Fibroblast of skin of right quadriceps (primary cell): ENCODE measurements at places on chromosomes 11 and 22.
A peak's percentile ranks its signal among the peaks of the same experiment; 100 is the strongest.

DNA sequence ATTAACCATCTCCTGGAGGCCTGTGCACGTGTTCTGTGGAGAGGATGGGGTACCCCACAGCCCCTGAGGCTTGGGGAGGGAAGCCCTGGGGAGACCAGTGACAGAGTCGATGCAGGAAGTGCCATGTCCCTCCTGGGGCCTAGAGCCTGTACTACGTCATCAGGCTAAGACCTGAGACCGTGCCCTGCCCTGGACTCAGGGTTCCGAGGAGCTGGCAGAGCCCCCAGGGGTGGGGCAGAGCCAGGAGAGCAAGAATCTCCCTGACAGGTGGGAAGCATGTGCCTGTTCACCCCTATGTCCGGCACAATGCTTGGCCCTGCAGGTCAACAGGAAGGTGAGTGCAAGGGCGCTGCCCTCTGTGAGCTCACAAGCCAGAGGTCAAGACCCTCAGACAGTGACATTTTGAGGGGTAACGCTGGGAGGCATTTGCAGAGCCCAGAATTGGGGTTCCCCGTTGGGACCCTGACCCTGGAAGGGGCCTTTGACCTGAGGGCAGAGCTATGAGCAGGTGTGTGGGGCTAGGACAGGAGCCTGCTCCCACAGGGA lies 781.6 kb downstream of the BRD1 start:
- DNase-seq: no peak

DNA sequence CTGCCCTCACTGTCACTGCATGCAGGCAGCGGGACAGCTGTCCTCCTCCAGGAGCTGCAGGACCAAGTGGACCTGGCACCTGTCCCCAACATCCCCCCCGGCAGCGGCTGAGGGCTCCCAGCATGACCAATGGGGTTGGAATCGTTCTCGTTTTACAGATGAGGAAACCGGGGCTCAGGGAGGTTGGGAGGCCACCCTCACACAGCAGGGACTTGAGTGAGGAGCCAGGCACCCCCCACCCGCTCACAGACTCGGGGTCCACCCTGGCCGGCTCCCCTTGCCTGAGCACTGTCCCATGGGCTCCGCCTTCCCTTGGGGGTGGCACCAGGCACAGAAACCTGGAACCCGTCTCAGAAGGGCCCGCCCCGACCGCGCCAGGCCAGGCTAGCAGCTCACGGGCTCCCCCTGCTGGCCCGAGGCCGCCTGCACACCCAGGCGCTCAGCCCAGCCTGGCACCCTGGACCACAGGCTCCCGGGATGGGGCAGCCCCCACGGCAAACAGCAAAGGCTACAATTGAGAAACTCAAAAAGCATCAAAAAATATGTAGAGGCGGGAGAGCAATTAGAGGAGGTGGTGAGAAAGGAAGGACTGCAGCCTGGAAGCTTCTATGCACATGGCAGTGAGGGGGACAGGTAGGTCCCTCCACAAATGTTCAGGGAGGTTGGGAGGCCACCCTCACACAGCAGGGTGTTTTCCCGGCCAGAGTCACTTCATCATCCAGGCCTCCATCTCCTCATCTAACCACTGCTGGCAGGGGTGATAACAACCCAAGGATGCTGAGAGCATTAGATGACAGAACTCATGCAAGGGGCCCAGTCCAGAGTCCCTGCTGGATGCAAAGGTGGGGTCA lies 12.8 kb downstream of the MACROD1 start:
- peak; percentile 36 for DNase-seq

- DNase-seq: no peak
Observed at GRCh38 chr11:620935-621814, 3.6 kb downstream of the CDHR5 start.

- peak; percentile 18 for DNase-seq
Observed at GRCh38 chr22:19576460-19577421, 52.5 kb upstream of the CLDN5 start.

GRCh38 chr11:85595285-85595884 lies 31.8 kb downstream of the DLG2 start:
- peak; percentile 50 for DNase-seq

- peak; percentile 57 for DNase-seq
Observed at GRCh38 chr11:122656073-122656630, 630 bp downstream of the UBASH3B start.

- no peak for DNase-seq
Observed at GRCh38 chr11:85749287-85749834, 61.6 kb downstream of the SYTL2 start.

DNA sequence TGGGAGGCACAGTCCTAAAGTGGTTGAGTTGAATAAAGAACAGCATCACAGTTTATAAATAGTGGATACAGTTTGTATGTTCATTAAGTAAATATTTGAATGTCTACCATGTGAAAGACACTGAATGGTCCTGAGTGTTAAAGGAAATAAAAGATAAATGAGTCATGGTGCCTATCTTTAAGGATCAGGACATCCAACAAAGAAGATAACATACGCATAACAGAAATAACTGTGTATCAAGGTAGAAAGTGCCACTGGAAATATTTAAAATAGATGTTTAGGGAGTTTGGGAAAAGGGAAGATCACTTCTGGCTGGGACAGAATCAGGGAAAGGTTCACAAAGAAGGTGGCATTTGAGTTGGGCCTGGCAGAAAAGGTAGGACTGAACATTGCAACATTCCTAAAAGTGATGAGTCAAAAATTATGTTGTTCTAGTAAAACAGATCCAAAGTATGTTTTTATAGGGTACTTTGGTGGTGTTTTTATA lies 41.5 kb downstream of the CSTPP1 start:
- DNase-seq: peak; percentile 9

DNA sequence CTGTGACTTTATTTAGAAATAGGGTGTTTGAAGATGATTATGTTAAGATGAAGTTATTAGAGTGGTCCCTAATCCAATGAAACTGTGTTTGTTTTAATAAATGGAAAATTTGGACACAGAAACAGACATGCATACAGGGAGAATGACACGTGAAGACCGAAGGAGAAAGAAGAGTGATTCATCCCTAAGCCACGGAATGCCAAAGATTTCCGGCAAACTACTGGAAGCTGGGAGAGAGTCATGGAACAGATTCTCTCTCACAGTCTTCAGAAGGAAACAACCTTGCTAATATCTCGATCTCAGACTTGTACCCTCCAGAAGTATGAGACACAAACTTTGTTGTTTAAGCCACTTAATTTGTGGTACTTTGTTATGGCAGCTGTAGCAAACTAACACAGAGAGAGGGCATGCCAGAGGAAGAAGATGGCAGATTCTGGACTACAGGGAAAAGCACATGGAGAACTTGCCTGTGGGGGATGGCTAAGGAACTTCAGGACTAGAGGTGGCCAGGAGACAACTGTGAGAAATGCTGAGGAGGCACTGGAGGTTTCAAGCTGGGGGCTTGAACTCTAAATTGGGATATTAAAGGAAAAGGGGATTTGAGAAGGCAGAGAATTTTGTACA lies 733.5 kb upstream of the CCDC90B start:
- DNase-seq: peak; percentile 84

GRCh38 chr22:28710576-28711191 lies 30.9 kb downstream of the CHEK2 start:
- DNase-seq: peak; percentile 86

DNA sequence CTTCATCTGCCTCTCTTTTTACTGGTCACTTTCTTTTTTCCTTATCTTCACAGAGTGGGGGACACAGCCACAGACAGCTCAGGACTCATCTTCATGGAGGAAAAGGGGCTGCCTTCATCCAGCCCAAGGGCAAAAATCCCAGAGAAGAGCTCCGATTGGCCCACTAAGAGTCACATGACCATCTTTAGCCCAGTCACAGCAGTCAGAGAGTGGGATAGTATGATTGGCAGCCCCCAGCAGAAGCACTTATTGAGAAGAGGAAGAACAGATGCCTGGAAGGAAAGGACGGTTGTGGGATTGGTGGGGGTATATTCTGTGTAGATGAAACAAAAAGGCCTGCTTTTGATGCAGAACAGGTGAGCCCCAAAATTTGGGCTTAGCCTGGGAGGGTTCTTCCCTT lies 77.8 kb downstream of the MN1 start:
- DNase-seq: no peak

- DNase-seq: no peak
Observed at GRCh38 chr11:70464509-70465361, 66.4 kb downstream of the CTTN start.

DNA sequence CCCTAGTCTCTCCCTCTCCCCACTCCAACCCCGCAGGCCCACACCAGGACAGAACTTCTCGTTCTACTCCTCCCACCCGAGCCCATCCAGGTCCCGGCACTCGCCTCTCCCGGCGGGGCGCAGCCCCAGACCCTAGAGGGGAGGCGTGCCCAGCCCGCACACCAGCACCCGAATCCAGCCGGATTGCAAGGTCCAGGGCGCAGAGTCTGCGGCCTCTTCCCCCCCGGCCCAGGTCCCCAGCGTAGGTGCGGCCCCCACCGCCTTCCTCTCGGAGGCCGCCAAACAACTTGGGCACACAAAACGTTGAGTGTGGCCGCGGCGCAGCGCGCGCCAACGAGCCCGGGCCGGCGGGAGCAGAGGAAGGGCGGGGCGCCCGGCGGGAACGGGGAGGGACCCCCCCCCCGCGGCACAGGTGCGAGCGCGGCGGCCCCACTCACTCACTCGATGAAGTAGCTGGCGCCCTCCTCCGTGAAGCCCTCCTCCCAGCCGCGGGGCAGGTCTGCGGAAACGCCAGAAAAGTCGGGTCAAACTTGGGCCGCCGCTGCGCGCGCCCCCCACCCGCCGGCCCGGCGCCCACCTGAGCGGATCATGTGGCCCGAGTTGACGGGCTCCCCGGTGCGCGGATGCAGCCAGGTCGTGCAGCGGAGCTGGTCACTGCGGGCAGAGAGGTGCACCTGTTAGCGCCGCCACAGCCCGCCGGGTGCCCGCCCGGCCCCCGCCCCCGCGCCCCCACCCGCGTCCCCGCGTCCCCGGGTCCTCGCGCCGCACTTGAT lies 480 bp downstream of the PLEKHA7 start:
- DNase-seq: no peak

DNA sequence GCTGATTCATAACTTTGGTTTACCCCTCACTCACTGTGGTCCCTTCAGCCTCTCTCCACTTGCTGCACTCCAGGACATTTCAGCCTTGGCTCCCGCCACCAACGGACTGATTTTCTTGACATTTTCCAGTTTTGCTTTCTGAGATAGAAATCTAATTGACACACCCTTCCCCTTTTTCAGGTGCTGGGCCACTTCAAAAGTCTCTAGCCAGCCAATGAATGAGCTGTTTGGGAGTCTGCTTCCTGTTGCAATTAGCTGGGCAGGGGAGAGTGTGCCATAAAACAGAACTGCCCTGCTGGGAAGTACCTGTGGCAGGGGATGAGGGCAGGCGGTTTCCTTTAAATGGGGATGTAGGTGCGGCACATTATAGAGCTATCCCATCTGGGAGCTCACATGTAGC lies 21.1 kb upstream of the PLET1 start:
- no peak for DNase-seq

GRCh38 chr22:26847816-26848215 lies 190.4 kb downstream of the MIAT start:
- DNase-seq: no peak

- peak; percentile 61 for DNase-seq
Observed at GRCh38 chr11:96199563-96200025, 143.4 kb downstream of the MAML2 start.

DNA sequence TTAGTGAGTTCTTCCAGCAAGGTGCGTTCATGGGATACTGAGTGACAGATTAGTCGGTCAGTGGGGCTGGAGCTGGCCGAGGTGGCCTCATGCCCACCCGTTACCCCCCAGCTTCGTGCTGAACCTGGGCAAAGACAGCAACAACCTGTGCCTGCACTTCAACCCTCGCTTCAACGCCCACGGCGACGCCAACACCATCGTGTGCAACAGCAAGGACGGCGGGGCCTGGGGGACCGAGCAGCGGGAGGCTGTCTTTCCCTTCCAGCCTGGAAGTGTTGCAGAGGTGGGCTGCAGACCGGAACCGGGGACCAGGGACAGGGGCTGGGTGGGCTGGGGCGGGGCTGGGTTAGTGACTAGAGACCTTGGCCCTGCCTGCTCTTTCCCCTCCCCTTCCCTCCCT lies 2.9 kb downstream of the LGALS1 start:
- DNase-seq: no peak

GRCh38 chr11:6200975-6201374 lies 2.0 kb downstream of the OR52W1 start:
- DNase-seq: peak; percentile 5

GRCh38 chr11:115676206-115676605 lies 172.0 kb upstream of the CADM1 start:
- no peak for DNase-seq

GRCh38 chr11:59221441-59221840 lies 8.7 kb upstream of the MPEG1 start:
- DNase-seq: peak; percentile 77

- peak; percentile 91 for DNase-seq
Observed at GRCh38 chr11:33557201-33557600, 143.4 kb downstream of the C11orf91 start.

GRCh38 chr11:63761188-63761587 lies 7.4 kb downstream of the ZFTA start:
- no peak for DNase-seq

DNA sequence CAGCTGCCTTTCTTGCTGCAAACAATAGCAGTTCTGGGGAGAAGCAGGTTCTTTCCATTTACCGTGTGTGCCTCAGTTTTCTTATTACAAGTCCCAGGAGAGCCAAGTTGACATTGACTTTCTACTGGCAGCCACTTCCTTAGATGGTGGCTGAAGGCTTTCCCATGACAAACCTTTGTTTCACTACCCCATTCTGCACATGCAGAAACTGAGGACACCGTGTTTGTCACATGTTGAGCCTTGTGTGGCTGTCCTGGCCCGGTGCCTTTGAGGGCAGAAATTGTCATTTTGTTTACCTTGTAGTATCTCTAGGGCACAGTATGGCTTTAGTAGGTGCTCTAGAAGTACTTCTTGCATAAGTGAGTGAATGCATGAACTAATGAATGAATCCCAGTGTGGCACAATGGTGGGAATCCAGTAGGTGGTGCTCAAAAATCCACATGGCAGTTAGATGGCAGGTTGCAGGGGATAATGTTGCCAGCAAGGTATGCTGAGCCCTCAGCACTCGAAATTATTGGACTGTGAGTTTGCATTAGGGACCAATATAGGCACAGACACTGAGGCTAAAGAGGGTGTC lies 101.6 kb downstream of the CSNK2A3 start:
- DNase-seq: no peak

DNA sequence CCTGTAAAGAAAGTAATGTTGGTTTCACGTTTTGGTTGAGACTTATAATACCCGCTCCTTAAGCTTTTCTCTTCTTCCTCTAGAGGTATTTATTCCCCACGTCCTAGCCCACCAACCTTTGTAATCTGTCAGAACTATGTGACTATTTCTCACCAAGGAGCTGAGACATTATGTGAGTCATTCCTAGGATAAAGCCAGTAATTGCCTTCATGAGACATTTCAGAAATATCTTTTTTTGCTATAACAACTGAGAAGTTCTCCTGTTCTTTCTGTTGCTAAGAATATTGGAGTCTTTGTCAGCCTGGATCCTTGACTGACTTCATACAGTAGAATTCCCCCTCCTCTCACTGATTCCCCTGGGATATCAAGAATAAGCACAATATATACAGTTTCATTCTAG lies 1497.0 kb upstream of the TENM4 start:
- peak; percentile 74 for DNase-seq

GRCh38 chr11:36288442-36289225 lies 590 bp downstream of the COMMD9 start:
- no peak for DNase-seq

- DNase-seq: no peak
Observed at GRCh38 chr11:125371431-125371935, 124.6 kb downstream of the FEZ1 start.
